Hypothalamus (tissue), 51 donors: ENCODE measurements at places on chromosomes 7 and 10.
A peak's percentile ranks its signal among the peaks of the same experiment; 100 is the strongest.

DNA sequence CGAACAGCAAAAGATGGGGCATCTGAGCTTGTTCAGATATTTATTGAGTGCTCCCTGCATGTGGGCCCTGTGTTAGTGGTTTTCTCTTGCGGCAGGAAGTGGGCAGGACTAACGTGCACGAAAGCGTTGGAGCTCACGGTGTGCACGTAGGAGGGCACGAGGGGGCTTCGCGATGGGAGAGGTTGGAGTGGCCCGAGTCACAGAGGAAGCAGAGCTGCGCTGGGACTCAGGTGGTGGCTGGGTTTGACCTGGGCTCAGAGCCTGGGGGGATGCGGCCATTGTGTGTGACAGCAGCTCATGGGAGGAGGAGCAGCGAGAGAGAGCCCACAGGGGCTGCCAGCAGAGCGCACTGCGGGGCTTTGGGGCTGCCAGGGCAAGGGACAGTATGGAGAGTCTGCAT lies 7.7 kb downstream of the ZSCAN25 start:
- DNase-seq: no peak

GRCh38 chr7:24889611-24890010 lies 90.4 kb downstream of the OSBPL3 start:
- DNase-seq: no peak

DNA sequence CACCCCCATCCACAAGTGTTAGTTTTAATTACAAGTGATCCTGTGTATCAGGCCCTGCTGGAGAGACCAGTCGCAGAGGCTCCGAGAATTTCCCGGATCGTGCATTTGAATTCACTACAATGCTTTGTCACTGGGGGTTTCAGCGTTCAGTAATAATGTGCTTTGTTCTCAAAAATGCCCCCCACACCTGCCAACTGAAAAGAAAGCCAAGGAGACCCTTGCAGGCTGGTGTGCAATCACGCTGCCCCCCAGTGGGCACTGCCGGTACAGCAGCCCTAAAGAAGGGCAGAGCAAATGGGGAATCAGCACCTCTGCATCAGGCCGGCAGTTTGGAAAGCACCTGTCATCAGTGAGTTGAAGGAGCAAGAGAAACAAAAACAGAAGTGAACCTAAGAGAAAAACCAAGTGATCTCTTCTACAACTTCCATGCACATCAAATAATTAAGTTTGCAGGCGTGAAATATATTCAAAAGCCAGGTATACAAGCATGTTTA lies 177.6 kb downstream of the PARD3 start:
- peak; percentile 65 for DNase-seq

DNA sequence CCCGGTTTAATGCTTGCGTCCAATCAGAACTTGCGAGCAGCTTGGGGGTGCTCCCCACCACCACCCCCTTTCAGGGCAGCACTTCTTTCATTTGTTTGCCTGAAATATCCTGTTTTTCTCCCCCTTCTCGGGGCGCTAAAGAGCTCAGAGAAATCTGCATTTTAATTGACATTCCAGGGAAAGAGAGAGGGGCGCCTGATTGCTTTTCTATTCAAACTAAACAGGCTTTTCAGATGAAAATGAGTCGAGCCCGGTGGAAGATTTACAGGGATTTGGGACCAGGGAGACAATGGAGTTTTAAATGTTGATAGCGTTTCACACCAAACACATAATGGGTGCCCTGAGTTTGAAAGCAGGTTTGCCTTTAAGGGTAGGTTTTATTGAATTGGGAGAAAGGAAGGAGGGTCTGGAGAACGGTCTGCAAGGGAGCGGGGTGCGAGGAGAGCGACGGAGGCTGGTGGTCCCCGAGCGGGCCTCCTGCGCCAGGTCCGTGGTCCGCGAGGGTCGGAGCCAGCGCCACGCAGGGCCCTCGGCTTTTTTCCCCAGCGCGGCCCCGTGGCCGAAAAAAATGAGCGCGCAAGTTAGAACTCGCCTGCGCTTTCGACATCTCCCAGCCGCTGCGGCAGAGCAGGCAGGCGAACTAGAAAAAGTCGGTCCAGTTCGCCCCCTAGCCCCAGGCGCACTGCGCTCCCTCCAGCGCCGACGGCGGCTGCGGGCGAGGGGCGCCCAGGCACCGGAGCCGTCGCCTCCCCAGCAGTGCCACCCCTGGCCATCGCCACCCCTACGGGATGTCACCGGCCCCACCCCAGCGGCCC lies 1.3 kb downstream of the FGFR2 start:
- no peak for DNase-seq

GRCh38 chr7:5417106-5418071 lies 6.2 kb downstream of the TNRC18 start:
- no peak for DNase-seq

DNA sequence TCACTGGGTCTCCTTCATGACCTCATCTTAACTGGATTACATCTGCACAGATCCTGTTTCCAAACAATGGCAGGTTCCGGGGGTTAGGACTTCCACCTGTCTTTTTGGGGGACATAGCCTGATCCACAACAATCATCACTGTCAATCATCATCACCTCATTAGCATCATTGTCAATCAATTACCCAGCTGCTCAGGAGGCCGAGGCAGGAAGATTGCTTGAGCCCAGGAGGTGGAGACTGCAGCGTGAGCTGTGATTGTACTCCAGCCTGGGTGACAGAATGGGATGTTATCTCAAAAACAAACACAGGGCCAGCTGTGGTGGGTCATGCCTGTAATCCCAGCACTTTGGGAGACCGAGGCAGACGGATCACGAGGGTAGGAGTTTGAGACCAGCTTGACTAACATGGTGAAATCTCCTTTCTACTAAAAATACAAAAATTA lies 18.7 kb downstream of the AMZ1 start:
- DNase-seq: no peak

DNA sequence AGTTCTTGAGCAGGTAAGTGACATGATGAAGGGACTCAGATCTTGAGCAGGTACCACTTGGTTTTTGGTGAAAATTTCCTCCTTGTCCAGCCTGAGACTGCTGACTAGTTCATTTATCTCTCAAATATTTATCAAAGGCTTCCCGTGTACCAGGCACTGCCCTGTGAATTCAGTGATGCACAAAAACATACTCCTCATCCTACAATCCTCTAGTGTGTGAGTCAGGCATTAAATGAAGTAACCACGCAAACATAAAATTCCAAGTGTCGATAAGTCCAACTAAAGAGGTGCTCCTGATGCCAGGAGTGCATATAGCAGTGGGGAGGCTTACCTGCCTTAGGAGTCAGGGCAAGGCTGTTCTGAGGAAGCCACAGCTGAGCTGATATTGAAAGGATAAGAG lies 41.5 kb upstream of the LBX1 start:
- DNase-seq: no peak

GRCh38 chr10:22992621-22993020 lies 64.8 kb downstream of the ARMC3 start:
- no peak for DNase-seq
